ENCODE measurements at places on chromosomes 16 and 17. TPM values are rescaled to one million over a fixed set of nuclear protein-coding genes. Genes with fewer than 3 reads are reported as not detected.

The USP36 gene
- total RNA-seq, result 60.9 TPM

The CNTNAP1 gene
- total RNA-seq, result 20.9 TPM

The NOG gene
- 10.2 TPM for total RNA-seq

The TNFRSF12A gene
- 10.3 TPM for total RNA-seq

The ABCA3 gene
- total RNA-seq, result 25.3 TPM

The TIGD7 gene
- total RNA-seq, result 26.5 TPM

The DYNLRB2 gene
- 0.93 TPM for total RNA-seq

The B3GNT9 gene
- total RNA-seq, result 26.2 TPM

The GUCY2D gene
- total RNA-seq, result 26.8 TPM

The LASP1 gene
- total RNA-seq, result 83.0 TPM

The OR2C1 gene
- 0.99 TPM for total RNA-seq

The CD7 gene
- 0.99 TPM for total RNA-seq

The MYO15A gene
- 1.4 TPM for total RNA-seq

The HEATR9 gene
- not detected for total RNA-seq

The GCGR gene
- 0.27 TPM for total RNA-seq

The MRPL58 gene
- total RNA-seq, result 25.1 TPM

The KRTAP4-1 gene
- total RNA-seq, result not detected

The PIPOX gene
- total RNA-seq, result 5.3 TPM

The RNU2-1 gene
- total RNA-seq, result not detected

The KRT32 gene
- total RNA-seq, result not detected

The KCNAB3 gene
- total RNA-seq, result 8.0 TPM

The OR1A1 gene
- not detected for total RNA-seq

The SCGB1C2 gene
- total RNA-seq, result not detected

The EMP2 gene
- total RNA-seq, result 21.9 TPM

The UMOD gene
- not detected for total RNA-seq

The ASGR1 gene
- total RNA-seq, result 5.7 TPM

The CX3CL1 gene
- total RNA-seq, result 12.3 TPM

The C16orf89 gene
- 1.2 TPM for total RNA-seq

The APOBR gene
- 0.60 TPM for total RNA-seq

The PDILT gene
- total RNA-seq, result not detected

The LPCAT2 gene
- total RNA-seq, result 32.5 TPM

The CEP295NL gene
- total RNA-seq, result 11.7 TPM

The EXOSC6 gene
- total RNA-seq, result 42.2 TPM

The TBC1D3G gene
- total RNA-seq, result 2.2 TPM

The POLR3E gene
- total RNA-seq, result 48.0 TPM

The HCRT gene
- 1.4 TPM for total RNA-seq

The LITAFD gene
- total RNA-seq, result not detected

The RSKR gene
- 29.6 TPM for total RNA-seq

The GLIS2 gene
- 10.9 TPM for total RNA-seq

The YBX2 gene
- total RNA-seq, result 1.3 TPM

The CACNG3 gene
- total RNA-seq, result 4.6 TPM

The CCL8 gene
- 0.33 TPM for total RNA-seq

The PRR15L gene
- total RNA-seq, result 0.93 TPM

The PDK2 gene
- 22.0 TPM for total RNA-seq

The SGCA gene
- 13.5 TPM for total RNA-seq
